IPS-NIHi11 (cell line): ENCODE measurements at places on chromosomes 3 and 15.

DNA sequence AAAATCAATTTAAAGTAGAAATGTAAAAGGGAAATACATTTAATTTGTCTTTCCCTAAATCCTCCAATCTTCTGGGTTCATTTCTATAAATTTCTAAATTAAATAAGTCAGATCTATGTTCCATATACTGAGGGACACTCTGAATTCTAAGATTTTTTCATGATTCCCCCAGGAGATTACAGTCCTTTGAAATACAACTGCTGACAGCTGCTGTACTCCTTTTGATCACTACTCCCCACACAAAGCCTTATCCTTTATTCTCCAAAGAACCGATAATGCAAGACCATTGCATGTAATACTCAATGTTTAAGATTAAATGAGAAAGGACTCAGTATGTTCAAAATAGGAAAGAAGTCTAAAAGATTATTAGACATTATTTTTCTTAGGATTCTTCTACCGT lies 865.7 kb downstream of the EPHA3 start:
- no peak for DNase-seq

GRCh38 chr15:63517202-63517601 lies 12.8 kb downstream of the USP3 start:
- no peak for DNase-seq

DNA sequence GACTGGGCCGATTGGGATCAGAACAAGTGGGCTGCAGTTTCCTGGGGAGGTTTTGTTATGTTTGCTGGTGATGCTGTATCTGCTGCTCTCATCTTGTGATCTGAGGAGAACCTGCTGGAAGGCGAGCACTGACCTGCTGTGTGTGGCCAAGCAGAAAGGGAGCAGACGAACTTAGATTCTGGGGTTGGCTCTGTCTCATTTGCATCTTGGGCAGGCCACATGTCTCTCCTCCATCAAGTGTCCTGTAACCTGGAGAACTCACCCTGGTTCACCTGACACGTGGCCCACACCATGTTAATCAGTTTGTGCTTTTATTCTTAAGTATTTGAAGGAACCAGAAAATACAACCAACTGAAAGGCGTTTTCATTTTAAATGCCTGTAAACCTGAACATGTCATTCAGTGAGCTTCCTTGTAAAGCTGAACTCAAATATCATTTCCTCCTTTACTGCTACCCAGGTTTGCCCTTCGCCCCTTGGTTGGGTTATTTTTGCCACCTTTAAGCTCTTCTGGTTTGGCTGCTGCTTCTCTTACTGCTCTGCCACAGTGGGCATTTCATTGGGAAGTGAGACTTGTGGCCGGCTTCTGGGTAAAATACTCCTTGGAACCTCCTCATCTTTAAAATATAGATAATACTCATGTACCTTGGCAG lies 33.5 kb upstream of the TRAK1 start:
- no peak for DNase-seq

- no peak for DNase-seq
Observed at GRCh38 chr3:25472731-25473130, 44.7 kb downstream of the RARB start.

DNA sequence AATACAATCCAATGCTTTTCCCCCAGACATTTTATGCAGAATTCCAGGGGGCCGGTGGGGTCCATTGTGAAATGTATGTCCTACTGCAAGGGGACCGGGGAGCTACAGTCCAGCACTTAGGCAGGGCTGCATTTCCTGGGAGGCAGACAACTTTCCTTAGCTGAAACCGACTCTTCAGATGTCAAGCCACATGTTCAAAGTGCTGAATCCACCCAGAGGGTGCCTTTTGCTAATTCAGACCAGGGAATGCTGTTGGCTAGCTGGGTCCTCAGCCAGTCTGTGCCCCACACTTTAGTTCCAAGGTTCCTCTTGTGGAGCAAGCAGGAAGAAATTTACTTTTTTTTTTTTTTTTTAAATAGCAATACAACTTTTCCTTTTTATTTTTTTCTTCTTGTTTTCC lies 219.5 kb upstream of the LRTM1 start:
- no peak for DNase-seq

- no peak for DNase-seq
Observed at GRCh38 chr15:67127331-67127664, 61.9 kb downstream of the SMAD3 start.

DNA sequence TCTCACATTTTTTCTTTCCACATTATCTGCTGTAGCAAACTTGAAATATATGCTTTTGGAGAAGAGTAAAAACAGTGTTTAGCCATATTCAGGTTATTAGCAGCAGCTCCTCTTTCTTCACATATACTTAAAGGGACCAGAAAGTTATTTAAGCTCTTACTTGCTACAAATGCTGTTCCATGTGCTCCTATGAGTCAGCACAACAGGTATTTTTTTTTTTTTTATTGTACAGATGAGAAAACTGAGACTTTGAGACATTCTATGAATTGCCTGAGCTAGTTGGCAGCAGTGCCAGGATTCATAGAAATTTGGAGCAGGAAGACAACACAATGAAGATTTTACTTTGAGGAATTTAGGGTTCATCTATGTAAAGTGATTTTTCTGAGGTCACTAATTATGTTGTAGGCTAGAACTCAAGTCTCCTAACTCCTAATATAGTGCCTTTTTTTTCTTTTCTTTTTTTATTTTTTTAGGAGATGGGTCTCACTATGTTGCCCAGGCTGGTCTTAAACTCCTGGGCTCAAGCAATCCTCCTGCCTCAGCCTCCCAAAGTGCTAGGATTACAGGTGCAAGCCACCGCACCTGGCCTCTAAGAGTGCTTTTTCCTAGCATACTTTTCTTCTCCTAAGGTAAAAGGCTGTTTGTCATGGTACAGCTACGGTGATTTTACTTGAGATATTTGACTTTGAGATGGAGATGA lies 23.6 kb downstream of the SETD5 start:
- DNase-seq: no peak

DNA sequence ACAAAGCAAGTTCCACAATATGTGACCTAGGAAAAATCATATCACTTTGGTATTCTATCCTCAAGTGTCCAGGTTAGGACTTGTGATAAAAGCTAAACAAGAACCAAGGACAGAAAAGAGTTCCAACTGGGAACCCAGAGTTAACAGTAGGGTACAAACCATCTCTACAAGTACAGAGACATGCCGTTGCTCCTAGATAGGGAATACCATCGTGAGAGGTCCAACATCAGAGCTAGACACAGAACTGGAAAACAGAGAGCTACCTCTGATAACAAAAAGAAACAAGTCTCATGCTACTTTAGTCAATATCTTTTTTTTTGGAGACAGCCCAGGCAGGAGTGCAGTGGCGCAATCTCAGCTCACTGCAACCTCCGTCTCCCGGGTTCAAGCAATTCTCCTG lies 37.8 kb downstream of the SMARCC1 start:
- DNase-seq: no peak

- peak; percentile 86 for DNase-seq
Observed at GRCh38 chr3:195859061-195859845, 47.5 kb upstream of the MUC4 start.

- DNase-seq: peak; percentile 45
Observed at GRCh38 chr3:60743631-60744164, 507.6 kb downstream of the FHIT start.

DNA sequence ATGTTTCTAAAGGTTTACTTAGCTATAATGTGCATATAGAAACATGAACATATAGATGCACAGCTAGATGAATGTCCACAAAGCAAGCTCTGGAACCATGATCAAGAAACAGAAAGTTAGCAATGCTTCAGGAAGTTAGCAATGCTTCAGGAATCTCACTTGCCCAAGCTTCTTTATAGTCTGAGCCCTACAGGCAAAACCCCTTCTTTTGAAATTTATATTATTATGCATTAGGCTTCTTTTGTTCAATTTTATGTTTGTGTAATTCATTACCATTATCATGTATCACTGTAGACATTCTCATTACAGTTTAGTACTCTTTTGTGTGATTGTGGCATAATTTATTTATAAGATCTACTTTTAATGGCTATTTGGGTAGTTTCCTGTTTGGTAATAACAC lies 286.4 kb upstream of the BCHE start:
- DNase-seq: peak; percentile 5

DNA sequence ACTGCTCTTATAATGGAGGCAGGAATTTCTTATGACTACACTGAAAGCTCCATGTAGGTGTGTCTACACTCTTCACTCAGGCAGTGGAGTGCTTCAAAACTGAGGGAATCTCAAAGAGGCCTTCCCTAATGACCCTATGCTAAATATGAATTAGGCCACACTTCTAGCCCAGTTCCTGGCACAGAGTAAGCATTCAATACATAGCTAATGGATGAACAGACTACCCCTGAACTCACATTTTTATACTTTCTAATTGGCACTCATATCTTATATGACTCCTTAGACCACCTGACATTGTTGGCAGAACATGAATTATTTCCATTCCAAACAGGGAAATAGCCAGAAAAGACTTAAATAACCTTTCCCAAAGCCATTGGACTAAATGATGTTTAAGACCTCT lies 3.4 kb downstream of the RARRES1 start:
- DNase-seq: no peak

DNA sequence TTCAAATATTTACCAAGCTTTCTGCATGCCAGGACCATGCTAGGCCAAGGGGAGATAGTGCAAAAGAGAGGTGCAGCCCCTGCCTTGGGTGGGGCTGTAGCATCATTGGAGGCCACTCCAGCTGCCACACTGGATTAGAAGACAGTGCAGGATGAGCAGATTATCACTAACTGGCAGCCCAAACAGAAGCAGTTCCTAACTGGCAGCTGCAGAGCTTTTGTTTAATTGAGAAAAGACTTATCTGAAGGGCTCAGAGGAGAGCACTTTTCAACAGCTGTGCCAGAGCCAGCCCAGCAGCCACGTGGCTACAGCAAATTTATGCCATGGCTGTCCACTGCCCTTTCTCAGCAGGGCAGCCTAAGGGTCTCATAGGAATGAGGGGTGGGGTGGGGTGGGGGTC lies 13.5 kb upstream of the ACSBG1 start:
- no peak for DNase-seq

DNA sequence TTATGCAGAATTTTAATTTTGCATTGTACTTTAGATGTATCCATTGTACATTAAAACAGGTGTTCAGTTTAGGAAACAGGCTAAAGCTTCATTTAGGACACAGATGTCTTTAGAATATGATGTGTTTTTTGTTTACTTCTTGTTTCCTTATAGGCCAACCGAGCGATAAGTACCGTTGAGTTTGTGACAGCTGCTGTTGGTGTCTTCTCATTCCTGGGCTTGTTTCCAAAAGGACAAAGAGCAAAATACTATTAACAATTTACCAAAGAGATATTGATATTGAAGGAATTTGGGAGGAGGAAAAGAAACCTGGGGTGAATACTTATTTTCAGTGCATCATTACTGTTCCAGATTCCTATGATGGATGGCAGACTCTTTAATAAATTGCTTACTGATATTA lies 29.4 kb downstream of the PLAAT1 start:
- DNase-seq: no peak

DNA sequence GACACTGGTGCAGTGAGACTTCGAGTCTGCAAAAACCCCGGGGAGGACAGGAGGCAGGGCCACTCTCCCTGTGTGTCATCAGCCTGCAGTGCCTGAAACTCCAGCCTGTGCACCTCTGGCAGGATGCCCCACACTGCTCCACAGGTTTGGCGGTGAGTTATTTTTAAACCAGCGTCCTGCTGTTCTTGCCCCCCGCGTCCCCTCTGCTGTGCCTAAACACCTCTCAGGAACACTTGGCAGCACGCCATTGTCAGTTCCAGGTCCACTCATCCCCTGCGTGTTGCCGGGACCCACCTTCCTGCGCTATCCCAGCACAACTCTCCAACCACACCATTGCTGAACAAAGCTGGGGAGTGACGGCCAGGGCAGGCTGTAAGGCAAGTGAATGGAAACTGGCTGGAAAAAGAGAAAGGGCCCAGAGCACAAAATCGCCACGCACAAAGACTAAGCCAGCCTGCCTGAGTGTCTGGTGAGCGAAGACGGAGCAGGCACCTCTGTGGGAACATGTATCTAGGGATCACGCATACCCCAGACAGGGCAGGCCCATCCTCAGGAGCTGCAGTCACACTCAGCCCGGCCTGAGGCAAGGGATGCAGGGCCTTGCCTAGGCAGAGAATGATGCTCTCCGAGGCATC lies 3.1 kb upstream of the PLA2G4F start:
- no peak for DNase-seq

GRCh38 chr3:127069814-127070440 lies 87.0 kb downstream of the PLXNA1 start:
- DNase-seq: no peak

DNA sequence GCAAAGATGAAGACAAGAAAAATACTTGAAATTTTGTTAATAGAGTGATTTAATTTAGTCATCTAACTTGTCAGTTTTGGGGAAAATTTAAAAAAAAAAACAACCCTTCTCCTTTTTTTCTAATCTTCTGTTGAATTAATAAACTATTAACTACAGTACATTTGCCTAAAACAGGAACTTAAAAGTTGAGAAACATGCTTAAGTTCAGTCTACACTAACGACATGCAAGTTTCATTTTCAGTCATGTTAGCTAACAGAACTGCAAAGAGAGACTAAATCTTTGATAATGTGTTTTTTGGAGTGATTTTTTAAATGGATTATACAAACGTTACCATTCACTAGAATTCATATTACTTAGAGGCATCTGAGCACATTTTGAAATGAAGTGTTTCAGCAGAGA lies 71.9 kb upstream of the MBNL1 start:
- DNase-seq: no peak

DNA sequence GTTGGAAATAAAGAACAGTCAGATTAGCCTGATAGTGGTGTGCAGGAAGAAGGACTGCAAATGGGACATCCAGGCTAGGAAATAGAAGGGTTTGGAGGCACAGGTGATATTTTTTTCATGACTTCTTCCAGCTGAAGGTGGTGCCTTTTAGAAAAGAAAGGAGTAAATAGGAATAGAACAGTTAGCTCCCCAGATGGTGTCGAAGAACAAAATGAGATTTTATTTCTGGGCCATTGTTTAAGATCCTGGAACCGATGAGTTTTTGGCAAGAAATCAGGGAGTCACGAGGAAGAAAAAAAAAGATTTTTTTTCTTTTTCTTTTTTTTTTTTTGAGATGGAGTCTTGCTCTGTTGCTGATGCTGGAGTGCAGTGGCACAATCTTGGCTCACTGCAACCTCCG lies 9.8 kb upstream of the NCK1 start:
- no peak for DNase-seq

GRCh38 chr3:122265957-122266356 lies 59.1 kb upstream of the CSTA start:
- no peak for DNase-seq

GRCh38 chr15:62287066-62287857 lies 122.2 kb upstream of the C2CD4B start:
- DNase-seq: no peak
